ENCODE measurements at places on chromosomes 6 and 20.

- DNase-seq: no peak
These were observed 22.3 kb upstream of the CEP162 start for GRCh38 chr6:84249724-84250123.

DNA sequence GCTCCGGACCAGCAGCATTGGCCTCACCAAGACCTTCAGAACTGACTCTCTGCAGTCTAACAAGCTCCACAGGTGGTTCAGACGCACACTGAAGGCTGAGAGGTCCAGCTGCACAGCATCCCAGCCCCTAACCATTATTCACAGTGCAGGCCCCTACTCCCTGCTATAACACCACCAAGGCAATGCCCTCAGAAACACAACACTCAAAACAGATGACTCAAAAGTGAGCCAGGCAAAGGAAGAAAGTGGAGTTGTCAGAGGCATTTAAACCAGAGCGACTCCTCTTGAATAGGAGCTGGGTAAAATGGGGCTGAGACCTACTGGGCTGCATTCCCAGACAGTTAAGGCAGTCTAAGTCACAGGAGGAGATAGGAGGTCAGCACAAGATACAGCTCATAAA lies 20.5 kb upstream of the MC3R start:
- no peak for DNase-seq

GRCh38 chr6:55941702-55942101 lies 66.3 kb upstream of the BMP5 start:
- DNase-seq: no peak

DNA sequence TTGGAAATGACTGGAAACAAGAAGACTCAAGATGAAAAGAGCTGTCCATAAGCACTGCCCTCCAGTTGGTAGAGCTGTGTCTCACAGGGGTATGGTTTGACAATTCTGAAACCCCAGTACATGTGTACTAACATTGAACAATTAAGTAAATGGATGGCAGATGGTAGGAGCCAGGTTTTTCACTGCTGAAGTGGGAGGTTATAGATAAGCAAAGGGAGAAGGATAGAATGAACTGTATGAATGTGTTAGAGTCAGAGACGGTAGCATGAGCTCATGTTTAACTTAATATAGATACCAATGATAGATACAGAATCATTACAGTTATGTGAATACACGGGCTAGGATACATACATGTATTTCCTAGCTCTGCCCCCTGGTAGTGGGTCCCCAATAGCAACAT lies 95.0 kb upstream of the SIRPA start:
- DNase-seq: no peak

- DNase-seq: no peak
These were observed 62.8 kb downstream of the JARID2 start for GRCh38 chr6:15308435-15309213.

All from T-helper 22 cell (primary cell).